GM12878 (cell line): ENCODE measurements at places on chromosomes 2 and 18.

DNA sequence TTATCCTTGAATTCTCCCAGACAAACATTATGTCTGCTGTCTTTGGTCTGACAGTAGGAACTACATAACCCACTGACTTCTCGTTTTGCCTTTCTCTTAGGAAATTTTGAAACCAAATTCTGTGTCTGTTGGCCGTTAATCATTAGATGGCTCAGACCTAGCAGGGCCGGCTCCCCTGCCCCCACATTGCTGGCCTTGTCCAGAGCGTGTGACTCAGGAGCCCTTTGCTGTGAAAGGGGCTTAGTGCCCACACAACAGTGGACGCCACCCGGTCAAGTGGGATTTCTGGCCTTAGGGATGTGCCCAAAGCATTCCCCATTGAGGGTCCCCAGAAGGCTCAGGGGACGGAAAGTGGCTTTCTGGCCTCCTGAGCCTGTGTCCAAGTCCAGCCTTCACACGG, 137.5 kb downstream of the CTIF start:
- H3K27ac ChIP-seq: no peak overlapping the region
- no peaks in the 10 kb centered on the region for H3K27me3 ChIP-seq
- peaks cover 8% of the 10 kb centered on the region for H3K4me1 ChIP-seq
- DNase-seq: no peak

- no peaks in the 10 kb centered on the region for H3K4me1 ChIP-seq
- DNase-seq: no peak
- no peak overlapping the region for H3K27ac ChIP-seq
- no peak overlapping the region for H3K4me3 ChIP-seq
Observed at GRCh38 chr18:69757733-69758132, 189.9 kb downstream of the CD226 start.

- H3K27ac ChIP-seq: no peak overlapping the region
- peaks cover 2% of the 10 kb centered on the region; the same call in 1 of the 2 replicates for H3K36me3 ChIP-seq
- H3K4me3 ChIP-seq: no peak overlapping the region
- H3K27me3 ChIP-seq: no peaks in the 10 kb centered on the region
- peaks cover 6% of the 10 kb centered on the region; the same call in 1 of the 2 replicates for H3K4me1 ChIP-seq
Observed at GRCh38 chr2:179987916-179988315, 19.2 kb downstream of the CWC22 start.

DNA sequence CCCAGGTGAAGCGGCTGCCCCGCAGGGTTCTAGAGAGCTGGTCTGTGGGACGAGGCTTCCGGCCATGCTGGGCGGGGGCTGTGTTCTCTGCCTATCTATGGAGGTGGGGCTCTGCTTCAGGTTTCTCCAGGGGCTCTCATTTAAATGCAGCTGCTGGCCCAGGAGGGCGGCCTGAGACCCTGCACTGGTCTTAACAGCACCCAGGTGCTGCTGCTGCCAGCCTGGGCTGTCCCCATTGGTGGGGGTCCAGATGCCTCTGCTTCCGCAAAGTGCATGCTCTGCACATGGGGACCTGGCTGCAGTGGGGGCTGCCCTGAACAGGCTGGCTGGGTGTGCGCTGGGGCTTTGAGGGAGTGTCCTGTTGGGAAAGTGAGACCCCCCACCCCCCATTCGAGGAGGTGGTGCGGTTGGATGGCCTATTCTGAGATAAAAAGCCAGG, 29.7 kb upstream of the ALLC start:
- H3K4me1 ChIP-seq: peaks cover 8% of the 10 kb centered on the region; the same call in 1 of the 2 replicates
- no peak for DNase-seq
- no peak overlapping the region for H3K4me3 ChIP-seq
- H3K27me3 ChIP-seq: no peaks in the 10 kb centered on the region
- H3K27ac ChIP-seq: no peak overlapping the region

- no peaks in the 10 kb centered on the region for H3K27me3 ChIP-seq
- DNase-seq: no peak
- H3K36me3 ChIP-seq: no peaks in the 10 kb centered on the region
- H3K4me1 ChIP-seq: no peaks in the 10 kb centered on the region
Observed at GRCh38 chr18:39340418-39340817, 1774.8 kb upstream of the CELF4 start.

DNA sequence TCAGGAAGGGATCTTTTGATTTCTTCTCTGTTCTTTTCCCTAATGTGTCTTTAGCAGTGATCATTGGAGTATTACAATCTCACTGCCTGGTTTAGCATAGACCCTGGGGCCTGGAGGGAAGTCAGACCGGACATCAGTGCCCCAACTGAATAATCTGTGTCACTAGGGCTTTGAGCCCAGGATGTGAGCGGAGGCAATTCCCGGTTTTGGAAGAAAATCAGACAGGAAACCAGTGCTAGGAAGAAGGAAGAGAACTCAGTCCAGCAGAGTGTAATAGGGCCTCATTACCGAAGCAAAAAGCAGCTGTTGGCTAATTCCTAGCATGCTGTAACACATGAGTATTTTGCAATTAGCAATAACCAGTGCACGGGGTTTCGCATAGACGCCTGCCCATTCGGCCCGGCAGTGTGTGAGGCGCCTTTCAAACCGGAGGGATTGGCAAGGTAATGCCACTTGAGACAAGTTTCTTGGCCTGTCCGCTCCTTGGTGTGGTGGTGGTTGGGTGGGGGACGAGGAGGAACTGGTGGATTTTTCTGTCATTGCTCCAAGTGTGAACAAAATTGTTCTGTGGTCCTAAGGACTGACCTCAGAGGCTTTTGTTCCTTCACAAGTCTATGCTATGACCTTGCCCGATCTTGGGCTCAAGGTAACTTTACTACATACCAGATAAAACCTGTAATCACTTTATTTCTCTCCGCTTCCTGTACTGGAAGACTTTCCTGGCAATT, 2.8 kb downstream of the FOSL2 start:
- H3K4me3 ChIP-seq: 0 out of 2 replicates have a peak overlapping the region, but pooled peaks have one; percentile 8
- no peak overlapping the region for H3K27ac ChIP-seq
- 0 out of 2 replicates have a peak, but pooled peaks cover 2% of the 10 kb centered on the region for H3K27me3 ChIP-seq
- no peak for DNase-seq
- H3K36me3 ChIP-seq: no peaks in the 10 kb centered on the region

DNA sequence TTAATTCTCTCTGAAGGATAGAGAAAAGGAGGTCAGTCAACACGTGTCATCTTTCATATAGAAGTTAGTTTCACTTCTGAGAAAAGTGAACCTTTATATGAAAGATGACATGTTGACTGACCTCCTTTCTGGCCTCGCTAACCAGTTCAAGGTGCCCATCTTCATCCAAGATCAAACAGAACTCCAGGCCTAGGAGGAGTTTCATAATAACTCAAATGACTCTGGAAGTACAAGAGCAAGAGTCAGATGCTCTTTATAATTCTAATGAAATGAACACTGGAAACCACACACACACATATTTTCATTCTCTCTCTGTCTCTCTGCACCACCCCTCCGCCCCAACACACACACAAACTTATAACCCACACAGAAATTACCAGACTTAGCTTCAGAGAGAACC, 16.3 kb downstream of the ANKRD44 start:
- DNase-seq: no peak
- peak overlapping the region; percentile 95 for H3K27ac ChIP-seq
- H3K36me3 ChIP-seq: peaks cover 2% of the 10 kb centered on the region; the same call in 1 of the 2 replicates
- no peaks in the 10 kb centered on the region for H3K27me3 ChIP-seq
